Stimulated activated CD4-positive, alpha-beta T cell treated with anti-CD3 and anti-CD28 coated beads, Interleukin-4, amount 100 ng/mL, for 48 hours (primary cell): ENCODE measurements at places on chromosomes 12 and 14.
A peak's percentile ranks its signal among the peaks of the same experiment; 100 is the strongest.

DNA sequence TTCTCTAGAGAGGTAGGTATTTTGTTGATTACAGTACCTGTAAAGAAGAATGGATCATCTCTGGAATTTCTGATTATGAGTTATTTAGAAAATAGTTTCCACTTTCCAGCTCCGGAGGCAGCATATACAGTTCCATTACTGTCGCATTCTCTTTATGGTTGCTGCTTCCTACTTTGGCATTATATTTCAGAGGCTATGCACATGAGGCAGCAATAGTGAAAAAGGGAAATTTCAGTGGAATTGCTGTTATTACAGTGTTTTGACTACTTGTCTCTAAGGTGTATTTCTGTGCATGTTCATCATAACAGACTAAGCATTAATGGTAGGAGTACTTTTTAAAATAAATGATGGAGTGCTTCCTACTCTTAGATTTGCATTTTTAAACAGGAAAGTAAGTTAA, 10.2 kb downstream of the GNG2 start:
- no peak for DNase-seq

GRCh38 chr14:61575126-61575525, 120.2 kb upstream of the HIF1A start:
- no peak for DNase-seq

DNA sequence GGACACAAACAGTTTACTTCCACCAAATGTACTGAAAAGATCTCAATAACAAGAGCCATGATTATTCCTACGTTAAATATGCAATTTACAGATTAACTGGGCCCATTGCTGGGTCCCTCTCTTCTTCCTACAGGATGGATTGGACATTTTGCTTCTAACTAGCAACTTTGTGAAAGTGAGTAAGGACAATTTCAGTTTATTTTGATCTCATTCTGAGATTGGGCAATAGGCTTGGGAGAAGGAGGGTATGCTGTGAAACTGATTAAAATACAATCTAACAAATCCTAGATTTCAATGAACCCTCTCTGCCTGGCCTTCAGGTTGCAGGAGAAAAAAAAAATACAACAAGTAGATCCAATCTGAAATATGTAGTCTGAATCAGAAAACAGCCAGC, 121.5 kb downstream of the PRKD1 start:
- DNase-seq = no peak

- no peak for DNase-seq
These were observed 1546.9 kb upstream of the TMEM132C start for GRCh38 chr12:126719912-126720705.

- DNase-seq = no peak
These were observed 172.3 kb upstream of the GRIP1 start for GRCh38 chr12:66851134-66851533.

- DNase-seq = no peak
These were observed 133.4 kb downstream of the KICS2 start for GRCh38 chr12:64088431-64089349.

GRCh38 chr12:19896041-19896440, 456.7 kb downstream of the AEBP2 start:
- no peak for DNase-seq

DNA sequence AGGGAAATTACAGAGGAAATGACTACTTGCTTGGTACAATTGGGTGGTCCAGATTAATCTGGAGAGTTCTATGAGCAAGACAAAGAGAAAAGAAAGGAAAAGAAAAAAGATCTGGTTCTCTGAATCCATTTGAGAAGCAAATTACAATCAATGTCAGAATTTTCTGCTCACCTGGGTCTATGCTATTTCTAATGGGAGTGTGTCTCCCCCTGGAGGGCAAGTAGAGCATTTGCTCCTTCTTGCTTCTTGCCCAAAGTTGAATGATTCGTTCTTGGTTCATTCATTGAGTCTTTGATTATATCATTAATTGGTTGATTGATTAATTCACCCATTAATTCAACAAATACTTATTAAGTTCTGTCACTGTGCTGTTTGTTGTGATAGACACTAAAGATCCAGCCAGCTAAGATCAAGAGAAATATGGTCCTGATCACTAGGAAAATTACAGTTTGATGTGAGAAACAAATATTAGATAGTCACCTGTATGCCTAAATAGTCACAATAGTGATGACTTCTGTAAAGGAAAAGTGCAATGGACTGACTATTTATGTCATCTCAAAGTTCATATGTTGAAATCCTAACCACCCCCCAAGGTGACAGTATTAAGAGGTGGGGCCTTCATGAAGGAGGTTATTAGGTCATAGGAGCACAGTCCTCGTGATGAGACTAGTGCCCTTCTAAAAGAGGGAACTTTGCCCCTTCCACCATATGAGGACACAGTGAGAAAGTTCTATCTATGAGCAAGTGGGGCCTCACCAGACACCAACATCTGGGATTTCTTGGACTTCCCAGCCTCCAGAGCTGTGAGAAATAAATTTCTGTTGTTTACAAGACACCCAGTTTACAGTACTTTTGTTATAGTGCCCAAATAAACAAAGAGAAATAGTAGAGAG, 8.0 kb upstream of the ASB8 start:
- DNase-seq = no peak

DNA sequence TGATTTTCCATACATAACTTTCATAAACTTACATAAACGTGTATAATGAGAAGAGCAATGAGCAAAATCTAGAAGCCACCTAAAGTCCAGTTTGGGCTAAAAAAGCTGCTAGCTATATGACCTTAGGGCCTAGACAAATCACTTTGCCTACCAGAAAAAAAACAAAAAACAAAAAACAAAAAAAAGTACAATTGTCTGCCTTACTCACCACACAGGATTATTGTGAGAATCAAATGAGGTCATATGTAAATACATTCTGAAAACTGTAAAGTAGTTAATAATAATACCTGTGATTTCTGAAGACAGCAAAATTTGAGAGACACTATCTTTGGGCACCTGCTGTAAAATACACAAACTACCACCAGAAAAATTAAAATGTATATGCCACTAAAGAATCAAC, 4.2 kb downstream of the ATP2B1 start:
- DNase-seq = no peak

DNA sequence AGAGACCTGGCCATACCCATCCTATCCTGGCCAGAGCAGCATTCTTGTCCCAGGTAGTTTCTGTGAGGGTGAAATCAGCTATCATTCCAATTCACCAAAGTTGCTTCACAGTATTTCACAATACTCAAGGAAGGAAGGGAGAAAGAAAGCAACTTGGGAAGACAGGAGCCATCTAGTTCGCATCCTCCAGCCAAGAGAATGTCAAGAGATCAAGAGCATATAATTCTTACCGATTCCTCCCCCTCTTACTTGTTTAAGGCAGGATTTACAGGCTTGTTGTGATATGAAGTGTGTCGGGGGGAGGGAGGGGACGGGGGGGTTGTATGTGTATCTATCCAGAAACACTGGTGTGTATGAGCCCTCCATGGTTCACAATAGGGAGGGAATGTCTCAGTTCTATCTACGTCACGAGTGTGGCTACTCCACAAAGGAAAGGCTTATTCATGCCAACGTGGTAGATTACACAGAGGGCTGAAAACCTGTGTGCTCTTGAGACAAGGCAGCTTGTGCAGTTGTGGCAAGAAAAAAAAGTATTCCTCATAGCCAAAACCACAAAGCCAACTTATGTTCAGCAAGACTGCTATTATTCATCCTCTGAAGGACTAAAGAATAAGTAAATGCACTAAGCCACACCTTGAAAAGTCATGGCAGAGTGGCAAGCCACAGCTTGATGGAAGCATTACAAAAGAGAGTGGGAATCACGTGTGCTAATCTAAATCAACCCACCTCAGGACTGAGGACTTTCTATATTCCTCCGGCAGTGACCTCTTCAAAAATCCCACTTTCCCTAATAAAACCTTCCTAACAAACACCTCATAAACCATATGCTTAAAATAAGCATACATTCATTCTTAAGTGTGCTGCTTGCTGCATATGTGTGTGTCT, 35.0 kb downstream of the CORO1C start:
- peak; percentile 31 for DNase-seq

GRCh38 chr12:69348162-69348938, at the start of gene LYZ:
Gene LYZ, plus strand, starts transcription at chr12:69348381. Its CDS starts 28 bp downstream, at chr12:69348409.
- no peak for DNase-seq

DNA sequence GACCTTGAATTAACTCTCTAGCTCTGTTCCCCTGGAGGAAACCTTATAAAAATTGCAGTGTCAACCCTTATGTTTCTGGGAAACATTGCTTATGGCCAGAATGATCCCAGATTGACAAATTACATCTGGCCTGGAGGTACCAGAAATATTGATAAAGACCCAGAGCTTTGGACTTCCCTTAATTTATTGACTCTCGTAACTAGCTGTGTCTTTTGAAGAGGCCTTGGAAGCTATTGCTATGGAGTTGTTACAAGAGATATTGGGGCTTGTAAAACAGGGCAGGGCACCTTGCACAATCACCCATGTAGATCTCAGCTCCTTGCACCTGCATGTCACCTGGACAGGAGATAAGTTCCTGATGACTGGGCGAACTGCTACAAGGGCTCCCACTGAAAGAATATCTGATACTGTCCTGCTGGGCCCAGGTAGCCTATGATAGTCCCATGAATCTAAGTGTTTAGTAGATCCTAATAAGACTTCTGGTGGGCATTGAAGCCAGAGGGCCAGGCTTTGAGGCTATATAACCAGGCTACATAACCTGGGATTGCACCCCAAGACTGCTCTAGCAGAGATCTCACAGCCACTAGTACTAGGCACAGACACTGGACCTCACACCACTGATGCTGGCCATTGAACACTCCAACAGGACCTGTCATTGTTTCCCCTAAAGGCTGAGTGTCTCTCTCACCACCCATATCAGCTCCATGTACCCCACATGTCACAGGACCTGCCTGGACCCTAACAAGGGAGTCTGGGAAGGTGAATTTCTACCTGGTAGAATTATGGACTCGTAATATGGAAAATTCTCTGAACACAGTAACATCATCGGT, 135.7 kb upstream of the PWP1 start:
- no peak for DNase-seq

DNA sequence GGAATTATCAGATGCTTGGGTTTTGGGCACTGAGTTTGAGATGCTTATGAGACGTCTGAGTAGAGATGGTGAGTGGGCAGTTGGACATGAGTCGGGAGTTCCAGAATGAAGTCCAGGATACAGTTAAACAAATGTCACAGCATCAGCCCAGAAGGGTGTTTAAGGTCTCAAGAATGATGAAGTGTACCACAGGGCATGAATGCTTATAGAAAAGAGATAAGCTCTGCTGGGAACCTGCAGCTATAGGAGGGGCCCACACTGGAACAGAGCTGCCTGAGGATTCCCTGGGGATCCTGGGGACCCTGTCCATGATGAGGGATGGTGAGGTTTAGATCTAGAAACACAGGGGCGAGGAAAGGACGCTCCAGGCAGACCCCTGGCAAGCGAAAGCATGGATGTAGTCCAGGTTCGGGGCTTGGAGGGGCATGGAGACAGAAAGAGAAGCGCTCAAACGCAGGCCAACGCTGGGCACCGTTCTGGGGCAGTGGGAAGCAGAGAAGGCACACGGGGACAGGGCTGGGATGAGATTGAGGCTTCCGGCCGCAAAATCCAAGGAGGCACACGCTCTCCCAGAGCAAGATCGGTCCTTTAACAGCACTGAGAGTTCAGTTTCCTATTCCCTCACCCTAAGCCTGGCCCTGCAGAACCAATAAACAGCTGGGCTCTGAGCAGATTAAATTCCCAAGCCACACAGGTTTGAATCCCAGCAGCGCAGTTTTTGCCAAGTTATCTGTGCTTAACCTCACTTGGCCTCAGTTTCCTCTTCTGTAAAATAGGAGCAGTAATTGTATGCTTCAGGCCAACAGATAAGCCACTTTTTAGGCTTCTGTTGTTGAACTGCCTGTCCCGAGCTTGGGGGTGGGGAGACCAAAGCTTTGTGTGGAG, 52.9 kb downstream of the EID3 start:
- no peak for DNase-seq

DNA sequence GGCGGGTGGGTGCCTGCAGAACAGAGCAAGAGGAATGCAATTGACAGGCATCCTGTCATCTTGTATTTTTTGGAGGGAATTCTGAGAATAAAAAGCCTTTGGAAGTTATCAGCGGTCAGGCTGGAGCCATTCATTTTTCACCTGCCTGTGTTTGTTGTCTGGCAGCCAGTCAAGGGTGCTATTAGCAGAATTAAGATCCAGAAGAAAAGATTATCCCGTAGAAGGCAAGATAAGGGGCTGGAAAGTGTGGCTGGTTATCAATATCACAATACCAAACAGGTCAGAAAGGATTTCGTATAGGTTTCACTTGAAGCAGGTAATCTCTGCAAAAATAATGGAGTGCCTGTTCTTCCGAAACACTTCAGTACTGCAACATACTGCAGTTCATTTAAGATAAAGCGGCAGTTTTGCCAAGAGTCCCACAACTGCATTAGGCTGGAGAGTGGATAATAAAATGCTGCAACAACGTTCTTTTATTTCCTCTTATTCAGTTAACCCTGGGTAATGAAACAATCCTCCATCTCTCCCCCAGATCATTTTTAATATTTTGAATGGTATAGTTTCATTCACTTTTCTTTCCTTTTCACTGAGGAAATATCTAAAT, 171.2 kb upstream of the CDKN3 start:
- no peak for DNase-seq

- no peak for DNase-seq
These were observed 136.1 kb downstream of the FGD4 start for GRCh38 chr12:32535288-32535999.

- no peak for DNase-seq
These were observed 454.7 kb downstream of the NPAS3 start for GRCh38 chr14:33393231-33393894.

DNA sequence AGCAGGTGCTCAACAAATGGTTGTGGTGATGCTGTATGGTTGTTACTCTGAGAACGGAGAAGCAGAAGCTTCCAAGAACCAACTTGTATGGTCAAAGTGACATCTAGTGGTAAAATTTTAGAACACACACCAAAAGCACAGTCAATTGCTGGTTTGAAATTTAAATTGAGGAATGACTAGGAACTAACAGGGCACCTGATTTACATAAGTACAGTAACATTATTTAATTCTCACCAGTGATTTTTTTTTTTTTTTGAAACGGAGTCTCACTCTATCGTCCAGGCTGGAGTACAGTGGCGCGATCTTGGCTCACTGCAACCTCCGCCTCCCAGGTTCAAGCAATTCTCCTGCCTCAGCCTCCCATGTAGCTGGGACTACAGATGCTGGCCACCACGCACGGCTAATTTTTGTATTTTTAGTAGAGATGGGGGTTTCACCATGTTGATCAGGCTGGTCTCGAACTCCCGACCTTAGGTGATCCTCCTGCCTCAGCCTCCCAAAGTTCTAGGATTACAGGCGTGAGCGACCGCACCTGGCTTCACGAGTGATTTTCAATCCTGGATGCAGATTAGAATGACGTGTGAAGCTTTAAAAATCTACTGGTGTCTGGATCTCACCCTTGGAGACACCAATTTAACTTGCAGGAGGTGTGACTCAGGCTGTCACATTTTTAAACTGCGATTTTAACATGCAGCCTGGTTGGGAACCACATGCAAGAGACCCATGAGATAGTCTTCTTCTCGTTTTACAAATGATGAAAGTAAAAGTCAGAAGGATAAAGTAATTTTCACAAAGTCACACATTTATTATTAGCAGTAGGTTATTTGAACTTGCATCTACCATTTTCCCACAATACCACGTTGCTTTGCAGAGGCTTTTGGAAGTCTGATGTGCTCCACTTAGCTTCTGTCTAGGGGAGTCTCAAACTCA, 14.1 kb upstream of the NUMB start:
- no peak for DNase-seq
